Neural crest cell (in vitro differentiated cells): ENCODE measurements at places on chromosomes 3 and 15.
A peak's percentile ranks its signal among the peaks of the same experiment; 100 is the strongest.

GRCh38 chr3:13879946-13880810 is at the start of gene WNT7A:
Gene WNT7A, minus strand, starts transcription at chr3:13880071. Its CDS starts 255 bp downstream, at chr3:13879816.
- peak; percentile 70 for DNase-seq

- no peak for DNase-seq
Measured at GRCh38 chr15:68598171-68599152, 19.7 kb downstream of the CORO2B start.

- DNase-seq, result no peak
Measured at GRCh38 chr3:148062590-148062989, 635.1 kb upstream of the AGTR1 start.

DNA sequence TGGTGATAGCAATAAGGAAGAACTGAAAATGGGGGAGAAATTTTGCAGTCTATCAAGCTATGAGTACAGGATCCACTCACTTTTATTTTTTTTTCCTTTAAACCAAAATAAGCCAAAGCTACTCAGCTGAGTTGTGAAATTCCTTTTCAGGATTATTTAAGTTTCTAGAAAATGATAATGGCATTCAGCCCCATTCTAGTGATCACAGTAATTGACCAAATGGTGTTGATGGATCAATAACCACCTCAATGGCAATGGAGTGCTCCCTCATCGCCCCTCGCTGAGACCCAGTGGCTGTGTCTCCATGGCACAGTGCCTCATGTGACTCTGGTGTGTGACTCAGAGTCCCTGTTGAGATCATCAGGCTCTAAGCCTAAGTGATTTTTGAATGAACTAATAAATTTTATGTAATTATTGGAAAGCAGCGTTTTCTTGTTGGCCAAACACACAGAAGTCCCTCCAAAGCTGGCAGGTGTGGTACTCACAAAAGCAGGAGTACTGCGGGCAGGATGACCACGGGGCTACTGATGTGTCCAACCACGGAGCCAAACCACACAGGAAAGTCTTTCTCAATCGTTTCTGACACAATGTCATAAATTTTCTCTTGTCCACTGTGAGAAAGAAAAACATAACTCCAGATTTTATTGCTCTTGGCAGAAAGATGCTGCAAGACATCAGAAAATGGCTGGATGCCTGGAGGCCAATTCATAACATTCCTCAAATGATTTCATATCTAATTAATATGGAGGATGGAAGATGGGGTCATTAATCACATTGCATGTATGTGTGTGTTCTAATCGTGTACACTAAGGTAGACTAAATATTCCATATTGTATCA is 14.4 kb upstream of the STARD5 start:
- no peak for DNase-seq

GRCh38 chr15:69794645-69795469 is 302.9 kb downstream of the TLE3 start:
- DNase-seq, result no peak

- DNase-seq, result no peak
Measured at GRCh38 chr3:45787551-45787950, 8.8 kb downstream of the SLC6A20 start.

DNA sequence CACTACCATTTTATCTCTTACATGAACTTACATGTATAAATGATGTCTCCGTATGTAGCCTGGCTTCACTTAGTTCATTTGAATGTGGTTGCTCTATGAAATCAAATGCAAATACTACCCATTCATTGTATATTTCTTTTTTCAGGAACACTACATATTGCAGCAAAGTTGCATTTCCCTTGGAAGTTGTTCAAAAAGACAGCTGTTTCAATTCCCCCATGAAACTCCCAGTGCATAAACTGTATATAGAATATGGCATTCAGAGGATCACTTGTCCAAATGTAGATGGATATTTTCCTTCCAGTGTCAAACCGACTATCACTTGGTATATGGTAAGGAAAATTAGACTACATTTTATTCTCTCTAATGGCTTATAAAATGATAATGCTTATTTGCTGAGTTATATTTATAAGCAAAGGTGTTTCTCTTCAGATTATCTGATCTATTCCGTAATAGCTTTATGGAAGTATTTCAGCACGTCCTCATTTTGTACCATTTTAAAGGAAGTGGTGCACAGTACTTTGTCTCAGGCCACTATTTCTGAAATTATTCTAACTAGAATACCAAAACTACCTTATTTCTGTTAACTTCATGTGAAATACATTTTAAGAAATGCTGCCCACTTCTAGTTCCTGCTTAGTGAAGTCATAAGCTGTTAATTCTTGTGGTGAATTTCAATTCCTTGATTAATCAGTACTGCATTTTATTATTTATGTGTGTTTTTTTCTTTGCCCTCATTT is 95.1 kb downstream of the IL1RAP start:
- no peak for DNase-seq

DNA sequence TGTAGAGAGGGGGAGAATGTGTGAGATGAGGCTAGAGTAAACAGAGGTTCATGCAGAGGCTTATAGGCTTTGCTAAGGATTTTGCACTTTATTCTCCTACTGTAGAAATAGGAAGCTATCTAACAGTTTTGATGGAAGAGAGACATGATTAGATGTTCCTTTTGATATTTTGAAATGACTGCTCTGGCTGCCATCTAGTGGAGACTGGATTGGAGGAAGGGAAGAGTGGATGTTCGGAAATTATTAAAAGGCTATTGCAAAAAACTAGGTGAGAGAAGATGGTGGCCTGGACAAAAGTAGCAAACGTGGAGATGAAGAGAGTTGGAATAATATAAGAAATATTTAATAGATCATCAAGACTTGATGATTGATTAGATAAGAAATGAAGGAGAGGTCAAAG is 42.2 kb downstream of the SYN2 start:
- DNase-seq, result no peak

DNA sequence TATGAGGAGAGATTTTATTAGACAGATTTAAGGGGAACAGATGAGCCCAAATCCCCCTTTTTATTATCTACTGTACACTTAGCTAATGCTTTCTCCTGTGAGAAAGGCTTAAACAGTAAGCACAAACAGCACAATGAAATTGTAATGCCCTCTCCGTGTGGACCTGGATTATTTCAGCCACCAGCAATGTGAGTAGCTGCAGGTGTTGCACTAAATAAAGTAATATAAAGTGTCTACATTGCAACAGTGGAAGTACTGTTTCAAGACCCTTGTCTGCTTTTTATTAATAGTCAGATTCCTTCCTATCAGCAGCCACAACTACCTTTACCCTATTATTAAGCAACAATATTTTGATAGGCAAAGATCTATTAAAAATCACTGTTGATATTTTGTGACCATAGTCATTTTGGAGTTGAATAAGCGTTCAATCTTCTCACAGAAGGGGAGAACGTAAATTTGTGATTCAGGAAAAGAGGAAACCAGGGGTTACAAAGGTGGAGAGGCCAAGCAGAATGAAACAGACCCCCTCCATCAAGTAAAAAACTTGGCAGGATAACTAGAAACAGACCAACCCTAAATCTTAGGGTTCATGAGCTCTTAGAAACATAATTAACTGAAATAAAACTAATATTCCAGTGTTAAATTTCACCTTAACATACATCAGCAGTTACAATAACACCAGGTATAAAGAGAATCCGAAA is 422.6 kb downstream of the MECOM start:
- DNase-seq, result no peak

DNA sequence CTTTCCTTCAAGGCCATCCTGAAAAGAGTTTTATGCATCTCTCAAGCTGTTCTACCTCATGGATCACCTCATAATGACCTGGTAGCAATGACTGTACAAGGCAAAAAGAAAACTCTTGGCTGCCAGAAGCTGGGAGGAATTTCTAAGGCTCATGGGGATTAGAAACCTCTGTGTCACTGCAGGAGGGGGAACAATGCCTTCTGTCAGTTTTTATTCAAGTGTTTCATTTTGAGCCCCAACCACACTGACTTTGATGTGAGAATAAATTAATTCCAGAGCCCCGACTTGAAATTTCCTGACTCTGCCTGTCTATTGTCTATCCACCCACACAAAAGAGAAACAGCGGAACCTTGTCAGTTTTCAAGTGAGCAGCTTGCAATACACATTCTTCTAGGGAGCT is 58.7 kb upstream of the MRPL3 start:
- peak; percentile 2 for DNase-seq

- DNase-seq, result no peak
Measured at GRCh38 chr3:148243609-148244008, 454.1 kb upstream of the AGTR1 start.

DNA sequence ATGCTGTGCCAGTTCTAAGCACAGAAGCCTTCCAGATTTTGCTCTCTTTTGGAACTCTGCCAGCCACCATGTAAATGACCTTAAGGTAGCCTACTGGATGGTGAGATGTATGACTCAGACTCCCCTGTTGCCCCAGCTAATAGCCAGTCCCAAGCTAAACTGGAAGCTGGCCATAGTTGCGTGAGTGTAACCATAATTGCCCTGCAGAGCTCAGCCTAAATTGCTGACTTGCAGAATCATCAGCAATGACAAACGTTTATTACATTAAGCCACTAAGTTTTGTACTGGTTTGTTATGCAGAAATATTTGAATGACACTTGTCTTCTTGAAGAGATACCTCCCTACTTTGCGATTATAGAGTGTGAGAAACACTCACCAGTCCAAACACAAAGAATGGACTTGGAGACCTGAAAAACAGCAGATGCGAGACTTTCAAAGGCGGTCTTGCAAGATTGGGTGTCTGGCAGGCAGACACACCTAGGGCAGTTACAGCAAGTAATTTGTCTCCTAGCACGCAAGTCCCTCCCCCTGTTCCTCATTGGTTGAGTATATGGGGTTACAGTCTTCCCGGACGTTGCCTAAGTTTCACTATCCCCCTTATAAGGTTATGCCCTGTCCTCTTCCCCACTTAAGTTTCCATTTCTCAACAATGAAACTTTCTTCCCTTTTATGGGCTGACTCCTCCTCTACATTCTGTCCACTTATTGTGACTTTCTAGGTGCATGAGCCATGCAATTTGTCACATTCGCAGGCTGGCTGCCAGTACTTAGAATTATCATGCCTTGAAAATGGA is 83.6 kb upstream of the XCR1 start:
- no peak for DNase-seq

DNA sequence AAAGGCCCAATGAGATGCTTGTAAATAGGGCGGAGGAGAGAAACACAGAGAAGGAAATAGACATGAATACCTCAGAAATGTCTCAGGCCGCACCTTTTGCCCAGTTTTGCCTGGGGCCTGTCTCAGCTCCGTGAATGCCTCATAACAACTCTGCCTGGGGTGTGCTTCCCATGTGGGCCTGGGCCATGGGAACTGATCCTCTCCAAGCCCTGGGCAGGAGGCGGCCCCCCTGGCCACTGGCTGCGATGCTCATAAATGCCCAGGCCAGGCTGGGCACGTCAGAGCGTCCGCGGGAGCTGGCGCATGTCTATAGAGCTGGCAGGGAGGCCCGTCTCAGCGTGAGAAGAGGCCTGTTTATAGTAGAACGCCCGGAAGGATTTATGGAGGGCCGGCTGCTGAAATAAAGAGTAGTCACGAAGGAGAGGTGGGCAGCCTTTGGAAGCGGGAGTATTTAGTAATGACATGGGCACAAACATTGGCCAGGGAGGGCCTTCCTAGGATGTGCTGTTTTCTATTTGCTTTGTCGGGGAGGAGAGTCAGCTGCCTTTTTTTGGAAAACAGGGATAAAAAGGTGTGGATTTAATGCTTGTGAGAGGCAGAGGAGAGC is 85.9 kb upstream of the IGF1R start:
- DNase-seq, result no peak

GRCh38 chr3:16252988-16253387 is 11.8 kb downstream of the DPH3 start:
- DNase-seq, result no peak

GRCh38 chr3:114406286-114406685 is 112.5 kb downstream of the TIGIT start:
- no peak for DNase-seq

DNA sequence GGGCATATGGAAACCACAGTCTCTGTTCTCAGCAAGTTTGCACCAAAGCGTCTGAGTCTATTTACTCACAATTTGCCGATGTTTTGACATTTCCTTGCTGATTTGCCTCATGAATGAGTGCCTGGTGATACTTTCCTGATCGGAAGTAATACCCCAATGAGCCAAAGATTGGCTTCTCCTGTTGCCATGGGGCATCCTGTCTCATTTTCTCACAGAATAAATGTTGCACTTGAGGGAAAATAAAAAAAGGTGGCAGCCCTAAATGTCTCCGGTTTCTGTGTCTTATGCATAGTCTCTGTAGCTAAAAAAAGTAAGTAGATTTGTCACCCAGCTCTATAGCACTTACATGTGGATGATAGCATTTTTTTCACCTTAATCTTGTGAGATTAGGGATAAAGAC is 73.7 kb upstream of the CADPS start:
- no peak for DNase-seq

GRCh38 chr3:81195478-81195877 is 566.0 kb downstream of the GBE1 start:
- DNase-seq, result no peak

DNA sequence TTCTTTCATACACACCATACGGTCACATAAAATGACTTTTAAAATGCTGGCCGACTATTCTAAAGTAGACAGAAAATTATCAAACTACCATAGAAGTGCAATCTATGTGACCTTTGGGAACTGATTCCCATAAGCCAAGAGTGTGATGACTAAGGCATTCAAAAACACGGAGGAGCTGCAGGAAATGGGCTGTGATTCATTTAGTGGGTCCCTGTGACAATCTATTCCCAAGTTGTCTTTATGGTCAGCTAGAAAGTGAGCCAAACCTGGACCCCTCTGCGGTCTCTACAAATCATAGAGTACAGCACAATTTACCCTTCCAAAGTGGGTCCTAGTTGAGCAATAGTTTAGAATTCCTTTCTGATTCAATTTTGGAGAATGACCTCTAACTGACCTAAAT is 251.5 kb upstream of the CBLB start:
- DNase-seq, result no peak

- no peak for DNase-seq
Measured at GRCh38 chr3:38267662-38268061, 2.0 kb downstream of the SLC22A13 start.

DNA sequence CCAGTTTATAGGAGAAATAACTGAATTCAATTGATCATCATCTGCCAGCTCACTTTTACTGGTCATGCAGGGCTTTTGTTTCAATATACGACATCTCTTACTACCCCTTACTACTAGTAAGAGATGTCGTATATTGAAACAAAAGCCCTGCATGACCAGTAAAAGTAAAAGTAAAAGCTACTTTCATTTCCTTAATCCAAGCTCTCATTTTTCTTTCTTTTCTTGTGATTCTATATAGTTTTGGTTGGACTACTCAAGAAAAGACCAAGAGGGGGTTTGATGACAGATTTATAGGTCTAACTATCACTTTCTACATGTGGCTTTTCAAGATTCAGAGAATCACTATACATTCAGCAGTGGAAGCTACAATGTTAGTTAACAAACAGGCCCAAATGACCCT is 1237.3 kb downstream of the ROBO2 start:
- no peak for DNase-seq

- DNase-seq, result no peak
Measured at GRCh38 chr3:111541911-111542483, at the start of gene CD96. Gene CD96, plus strand, starts transcription at chr3:111542197. Its CDS starts 52 bp downstream, at chr3:111542249.

GRCh38 chr15:48177766-48178647 is at the start of gene MYEF2:
Gene MYEF2, minus strand, starts transcription at chr15:48178295. Its CDS starts 58 bp downstream, at chr15:48178237.
- DNase-seq, result peak; percentile 79

GRCh38 chr3:191461113-191461595 is at the start of gene PYDC2:
Gene PYDC2, plus strand, starts transcription at chr3:191461163. Its CDS starts 0 bp downstream, at chr3:191461163.
- DNase-seq, result no peak
